ENCODE measurements at places on chromosomes 5 and 9. TPM values are rescaled to one million over a fixed set of nuclear protein-coding genes. Genes with fewer than 3 reads are reported as not detected.
A peak's percentile ranks its signal among the peaks of the same experiment; 100 is the strongest.

- no peak for DNase-seq
Observed at GRCh38 chr5:106116682-106117081, 1554.1 kb downstream of the EFNA5 start.

- peak; percentile 41 for DNase-seq
Observed at GRCh38 chr9:2727966-2728613, 10.8 kb downstream of the KCNV2 start.

GHR gene
- total RNA-seq, result 0.17 TPM

NOL6 gene
- 45.4 TPM for total RNA-seq

GRCh38 chr5:137340881-137341280 lies 158.2 kb downstream of the SPOCK1 start:
- DNase-seq, result no peak

ENTPD2 gene
- not detected for total RNA-seq

KCTD16 gene
- total RNA-seq, result 0.06 TPM

GRCh38 chr5:153896701-153897100 lies 142.0 kb downstream of the FAM114A2 start:
- DNase-seq, result no peak

GRCh38 chr9:94761481-94761880 lies 35.0 kb downstream of the AOPEP start:
- DNase-seq, result no peak

DNA sequence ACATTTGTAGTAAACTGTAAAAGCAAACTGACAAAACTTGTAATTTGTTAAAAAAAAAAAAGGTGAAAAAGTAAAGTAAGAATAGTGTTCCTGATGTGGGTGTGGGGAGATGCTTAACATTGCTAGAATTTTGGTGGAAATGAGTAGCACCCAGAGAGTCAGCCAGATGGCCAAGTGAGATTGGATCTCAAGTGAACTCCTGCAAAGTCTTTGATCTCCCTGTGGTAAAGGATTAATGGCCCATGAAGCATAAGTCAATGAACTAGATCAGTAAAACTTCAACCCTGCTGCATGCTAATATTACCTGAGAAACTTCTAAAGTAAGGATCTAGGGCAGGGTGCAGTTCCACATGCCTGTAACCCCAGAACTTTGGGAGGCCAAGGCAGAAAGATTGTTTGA lies 19.0 kb upstream of the FAM169A start:
- peak; percentile 73 for DNase-seq

HMMR gene
- 19.5 TPM for total RNA-seq

DNA sequence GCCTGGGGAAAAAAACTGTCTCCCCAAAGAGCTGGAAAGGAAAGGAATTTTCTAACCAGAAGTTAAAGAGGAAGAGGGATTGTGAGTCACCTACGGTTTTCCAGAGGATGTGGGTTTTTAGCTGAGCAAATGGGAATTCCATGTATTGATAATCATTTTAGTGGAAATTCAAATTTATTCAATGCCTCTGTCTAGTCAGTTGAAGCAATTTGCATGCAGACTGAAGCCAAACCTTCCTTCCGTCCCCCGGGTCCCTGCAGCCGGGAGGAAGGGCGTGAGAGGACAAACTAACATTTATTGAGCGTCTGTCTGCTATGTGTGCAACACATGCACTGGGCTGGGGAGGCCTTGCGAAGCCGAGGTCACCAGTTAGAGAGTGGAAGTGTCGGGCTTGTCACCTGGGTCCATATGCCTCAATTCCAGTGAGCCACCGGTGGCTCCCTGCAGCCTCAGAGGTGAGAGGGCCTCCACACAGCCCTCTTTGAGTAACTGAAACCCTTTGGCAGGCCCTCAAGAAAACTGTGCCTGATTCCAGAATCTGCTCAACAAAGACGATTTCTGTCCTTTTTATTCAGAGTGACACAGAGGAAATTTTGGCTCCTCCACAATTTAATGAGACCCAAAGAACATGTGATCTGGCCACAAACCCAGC lies 70.3 kb downstream of the COL27A1 start:
- no peak for DNase-seq
